NCI-H1092 treated with DMSO at 0.1 percent for 48 hours (cell line): ENCODE measurements at places on chromosomes 5 and 9.

DNA sequence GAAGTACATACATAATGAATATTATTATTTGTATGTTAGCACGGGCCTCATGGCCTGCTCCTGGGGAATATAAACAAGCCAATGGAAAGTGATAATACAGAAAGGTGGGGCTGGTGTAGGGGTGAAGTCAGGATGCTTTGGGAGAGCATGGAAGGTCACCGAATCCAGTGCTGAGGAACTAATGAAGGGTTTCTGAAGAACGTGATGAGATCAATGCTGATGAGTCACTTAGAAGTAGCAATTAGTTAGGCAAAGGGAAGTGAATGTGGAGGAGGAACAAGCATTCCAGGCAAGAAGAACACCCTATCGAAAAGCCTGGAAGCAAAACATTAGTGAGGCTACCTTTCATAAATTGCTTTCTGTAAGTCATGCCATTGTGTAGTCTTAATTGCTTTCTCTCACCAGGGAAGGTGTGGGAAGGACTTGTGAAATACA, 2.1 kb downstream of the ANXA1 start:
- no peak for DNase-seq

GRCh38 chr9:98931600-98932389, 11.9 kb upstream of the COL15A1 start:
- DNase-seq, result no peak

DNA sequence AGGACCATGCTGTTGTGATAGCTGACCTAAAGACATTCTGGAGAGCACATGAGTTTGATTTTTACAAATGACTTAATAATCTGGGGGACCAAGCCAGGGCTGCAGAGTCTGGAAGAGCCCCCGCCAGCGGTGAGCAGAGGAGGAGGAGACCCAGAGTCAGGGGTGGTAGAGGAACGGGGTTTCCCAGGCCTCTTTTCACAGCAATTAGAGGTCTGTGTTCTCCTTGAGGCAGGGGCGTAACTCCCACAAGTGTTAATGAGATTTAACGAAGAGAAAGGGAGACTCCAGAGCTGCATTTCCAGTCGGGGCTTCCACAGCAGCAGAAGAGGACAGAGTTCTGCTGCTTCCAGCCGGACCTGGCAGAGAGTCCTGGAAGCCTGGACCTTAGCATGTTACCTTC, 137.9 kb upstream of the SLC24A2 start:
- DNase-seq, result no peak

- DNase-seq, result peak; percentile 13
Measured at GRCh38 chr9:123679330-123679987, 250.5 kb downstream of the DENND1A start.

DNA sequence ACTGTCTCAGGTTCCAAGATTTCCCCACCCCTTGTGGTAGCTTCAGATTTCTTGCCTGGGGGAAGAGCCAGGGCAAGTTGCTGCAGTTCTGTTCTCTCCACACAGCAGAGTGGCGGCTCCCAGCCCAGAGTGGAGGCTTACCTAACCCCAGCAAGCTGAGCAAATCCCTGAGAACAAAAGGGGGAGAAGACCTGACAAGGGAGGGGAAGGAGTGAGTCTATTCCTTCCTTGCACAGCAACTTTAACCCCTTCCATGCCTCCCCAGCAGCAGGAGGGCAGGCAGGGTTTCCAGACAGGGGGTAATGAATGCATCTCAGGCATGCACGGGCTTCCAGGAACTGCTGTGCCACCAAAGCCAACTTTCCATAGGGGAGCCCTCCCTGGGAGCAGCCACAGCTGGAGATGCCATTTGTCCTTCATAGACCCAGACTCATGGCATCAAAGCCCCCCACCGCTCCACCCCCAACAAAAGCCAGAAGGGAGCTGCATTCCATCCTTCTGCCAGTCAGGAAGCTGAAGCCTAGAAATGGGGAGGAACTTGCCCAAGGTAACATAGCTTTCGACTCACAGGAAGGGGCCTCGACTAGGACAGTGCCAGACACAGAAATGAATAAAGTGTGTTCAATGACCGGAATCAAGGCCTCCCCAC, 28.8 kb upstream of the FAT2 start:
- DNase-seq, result no peak

- DNase-seq, result no peak
Measured at GRCh38 chr5:113115061-113115460, 138.5 kb downstream of the DCP2 start.

- DNase-seq, result no peak
Measured at GRCh38 chr9:85703398-85703797, 38.4 kb downstream of the AGTPBP1 start.

- no peak for DNase-seq
Measured at GRCh38 chr9:87034841-87035240, 87.5 kb upstream of the GAS1 start.
